ENCODE measurements at places on chromosomes 2 and 18.
A peak's percentile ranks its signal among the peaks of the same experiment; 100 is the strongest.

DNA sequence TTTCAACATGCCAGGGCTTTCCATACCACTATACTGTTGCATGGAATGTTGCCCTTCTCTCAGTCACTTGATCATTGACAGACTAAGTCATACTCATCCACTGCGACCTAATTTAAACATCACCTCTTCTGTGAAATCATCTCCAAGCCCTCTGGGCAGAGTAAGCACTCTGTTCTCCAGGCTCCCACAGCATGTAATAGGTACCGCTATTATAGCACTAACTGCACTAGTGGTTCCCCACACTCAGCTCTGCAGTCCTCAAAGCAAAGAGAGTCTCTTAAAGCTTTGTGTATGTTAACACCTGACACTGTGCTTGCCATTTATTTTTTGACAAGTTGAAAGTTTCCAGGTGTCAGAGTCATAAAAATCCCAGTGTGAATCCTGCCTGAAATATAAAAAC lies 947.2 kb downstream of the ERBB4 start:
- DNase-seq: no peak

- DNase-seq: no peak
These were observed 115.8 kb upstream of the NPAS2 start for GRCh38 chr2:100704156-100704555.

DNA sequence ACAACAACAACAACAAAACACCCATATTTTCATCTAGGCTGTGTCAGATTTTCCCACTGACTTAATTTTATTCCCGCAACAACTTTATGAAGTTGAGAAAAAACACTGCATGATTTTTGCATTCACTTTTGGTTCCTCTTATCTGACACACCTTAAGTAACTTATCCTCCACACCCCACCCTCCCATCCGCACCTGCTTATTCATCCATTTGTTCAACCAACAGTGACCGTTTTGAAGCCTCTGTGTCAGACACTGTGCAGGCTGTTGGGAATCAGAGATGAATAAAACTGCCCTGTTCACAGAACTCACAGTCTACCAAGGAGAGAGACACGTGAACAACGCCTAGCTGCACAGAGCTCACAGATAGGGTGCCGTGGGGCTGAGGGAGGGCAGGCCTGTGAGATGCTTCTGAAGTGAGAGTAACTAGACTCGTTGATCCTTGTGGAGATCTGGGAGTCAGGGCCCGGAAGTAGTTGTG lies 7.4 kb downstream of the CNNM4 start:
- DNase-seq: no peak

DNA sequence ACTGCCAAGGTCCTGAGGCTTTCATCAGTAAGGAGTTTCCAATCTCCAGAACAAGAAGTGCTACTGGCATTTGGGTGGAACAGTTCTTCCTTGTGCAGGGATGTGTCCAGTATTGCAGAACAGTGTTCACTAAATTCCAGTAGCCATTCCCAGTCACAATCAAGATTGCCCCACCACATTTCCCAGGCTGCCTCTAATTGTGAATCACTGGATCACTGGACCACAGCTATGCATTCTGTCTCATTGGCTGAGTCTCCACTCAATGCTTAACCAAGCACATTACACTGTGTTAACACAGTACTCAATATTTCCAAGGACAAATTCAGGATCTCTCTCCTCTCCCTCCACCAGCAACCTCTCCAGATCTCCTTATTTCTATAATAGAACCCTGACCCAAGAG lies 160.2 kb upstream of the CCDC150 start:
- DNase-seq: peak; percentile 74

DNA sequence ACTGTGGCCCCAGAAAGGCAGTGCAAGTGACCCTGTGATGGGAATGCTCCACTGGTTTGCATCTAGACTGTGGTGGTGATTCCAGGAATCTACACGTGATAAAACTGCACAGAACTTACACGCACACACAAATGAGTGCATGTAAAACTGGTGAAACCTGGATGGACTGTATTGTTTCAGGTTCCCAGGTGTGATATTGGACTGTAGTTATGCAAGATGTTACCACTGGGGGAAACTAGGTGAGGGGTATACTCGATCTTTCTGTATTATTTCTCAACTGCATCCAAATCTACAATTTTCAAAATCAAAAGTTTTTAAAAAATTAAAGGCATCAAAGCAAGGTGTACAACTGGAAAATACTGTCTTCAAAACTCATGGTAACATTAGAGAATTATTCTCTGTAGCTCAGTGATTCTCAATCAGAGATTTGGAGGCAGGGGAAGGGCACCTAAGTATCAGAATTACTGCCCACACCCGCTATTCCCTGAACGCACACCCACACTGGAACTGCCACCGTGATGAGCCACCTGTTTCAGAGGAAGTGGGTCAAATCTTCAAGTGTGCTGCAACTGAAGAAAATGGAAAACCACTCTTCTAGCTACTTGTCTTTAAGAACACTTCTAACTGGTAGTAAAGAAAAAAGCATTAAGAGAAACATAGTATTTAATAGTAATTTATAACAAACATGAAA lies 26.7 kb downstream of the PTPN2 start:
- no peak for DNase-seq

- no peak for DNase-seq
These were observed 46.6 kb downstream of the ID2 start for GRCh38 chr2:8728305-8729015.

DNA sequence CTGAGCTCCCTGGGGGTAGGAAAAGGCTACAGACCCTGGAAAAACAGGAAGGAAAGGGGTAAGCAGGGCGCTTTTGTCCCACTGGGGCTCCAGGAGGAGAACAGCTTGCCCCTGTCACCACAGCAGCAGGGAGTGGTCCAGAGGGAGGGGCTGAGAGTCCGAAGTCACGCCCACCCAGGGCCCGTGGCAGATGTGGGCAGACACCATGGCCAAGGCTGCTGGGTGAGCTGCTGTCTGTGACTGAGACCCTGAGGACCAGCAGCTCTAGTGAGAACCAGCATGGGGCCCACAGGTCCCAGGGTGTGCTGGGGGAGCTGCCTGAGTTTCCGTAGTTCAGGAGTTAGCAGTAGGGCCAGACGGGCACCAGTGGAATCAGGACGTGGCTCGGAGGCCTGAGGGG lies 162.0 kb downstream of the SPP2 start:
- DNase-seq: no peak

GRCh38 chr2:215899141-215900074 lies 113.9 kb downstream of the MREG start:
- peak; percentile 96 for DNase-seq

GRCh38 chr18:79485788-79486355 lies 90.1 kb downstream of the NFATC1 start:
- DNase-seq: peak; percentile 96

DNA sequence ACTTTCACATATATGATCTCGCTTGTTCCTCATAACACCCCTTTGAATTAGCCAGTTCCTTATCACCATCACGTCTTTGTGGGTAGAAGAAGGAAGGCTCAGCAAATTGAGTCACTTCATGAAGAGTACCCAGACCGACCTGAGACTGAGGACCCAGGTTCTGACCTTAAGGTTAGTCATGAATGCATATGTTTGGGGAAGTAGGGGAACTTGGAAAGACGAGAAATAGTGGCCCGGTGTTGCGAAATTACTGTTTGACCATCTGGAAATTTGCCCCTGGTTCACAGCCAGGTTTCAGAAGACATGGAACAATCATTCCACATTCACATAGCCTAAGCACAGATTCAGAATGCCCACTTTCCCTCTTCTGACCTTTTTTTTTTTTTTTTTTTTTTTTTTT lies 59.8 kb downstream of the MEIS1 start:
- peak; percentile 49 for DNase-seq

DNA sequence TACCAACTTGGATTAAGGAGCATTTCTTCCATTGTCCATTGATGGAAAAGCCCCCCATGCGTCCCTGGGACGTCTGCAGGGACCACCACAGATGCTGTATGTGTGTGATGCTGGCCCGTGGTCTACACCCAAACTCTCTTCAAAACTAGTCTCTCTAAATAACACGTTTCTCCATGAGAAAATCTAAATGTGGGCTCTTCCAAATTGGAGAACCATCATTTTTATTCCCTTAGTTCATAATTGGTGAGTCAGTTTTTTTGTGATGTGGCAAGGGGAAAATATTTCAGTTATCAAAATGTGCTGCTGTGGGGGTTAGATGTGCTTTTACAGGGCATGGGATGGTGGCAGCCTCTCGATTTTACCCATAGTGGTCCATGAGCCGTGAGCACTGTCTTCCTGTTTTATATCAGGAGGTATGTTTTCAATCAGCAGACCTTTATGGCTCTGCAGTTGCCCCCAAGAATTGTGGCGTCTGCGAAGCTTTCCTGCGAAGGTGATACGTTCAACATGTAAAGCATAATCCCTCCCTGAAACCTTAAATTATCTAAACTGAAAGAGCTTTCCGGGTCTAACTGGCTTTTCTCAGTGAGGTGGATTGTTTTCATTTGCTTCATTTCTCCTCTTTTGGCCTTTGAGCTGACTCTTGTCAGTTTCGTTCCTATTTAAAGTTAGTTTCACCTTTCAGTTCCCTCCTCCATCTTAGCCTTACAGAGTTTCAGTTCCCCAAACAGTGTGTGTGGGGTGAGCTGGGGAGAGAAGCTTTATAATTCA lies 78.4 kb downstream of the SETBP1 start:
- DNase-seq: peak; percentile 4

Data from fibroblast of skin of right quadriceps (primary cell).